Stimulated activated CD4-positive, alpha-beta T cell treated with anti-CD3 and anti-CD28 coated beads, Interleukin-15, amount 100 ng/mL, for 48 hours (primary cell): ENCODE measurements at places on chromosomes 13 and 19.

DNA sequence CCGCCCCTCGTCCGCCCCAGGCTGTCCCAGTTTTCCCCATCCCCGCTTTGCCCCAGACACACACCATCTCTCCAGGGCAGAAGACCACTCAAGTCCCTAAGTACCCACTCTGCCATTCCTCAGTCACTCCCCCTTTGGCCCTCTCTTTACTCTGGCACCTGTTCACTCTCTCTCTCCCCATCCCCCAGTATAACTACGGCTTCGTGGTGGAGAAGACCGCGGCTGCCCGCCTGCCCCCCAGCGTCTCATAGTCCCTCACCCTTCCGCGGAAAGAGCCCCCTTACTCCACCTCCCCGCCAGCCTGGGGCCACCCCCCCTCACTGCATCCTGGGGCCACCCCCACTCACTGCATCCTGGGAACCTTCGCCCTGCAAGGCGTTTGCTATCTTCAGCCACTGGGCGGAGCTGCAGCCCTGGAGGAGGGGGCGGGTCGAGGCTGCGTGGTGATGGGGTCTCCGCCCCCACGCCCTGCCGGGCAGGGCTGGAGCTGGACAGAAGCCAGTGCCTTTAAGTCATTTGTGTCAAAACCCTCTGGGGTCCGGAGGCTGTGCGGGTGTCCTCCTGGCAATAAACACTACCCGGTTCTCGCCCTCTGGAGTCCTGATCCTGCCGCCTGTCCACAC lies 5.0 kb downstream of the MVB12A start:
- DNase-seq: no peak

GRCh38 chr19:45468803-45469131 lies 971 bp downstream of the FOSB start:
- peak; percentile 57 for DNase-seq

DNA sequence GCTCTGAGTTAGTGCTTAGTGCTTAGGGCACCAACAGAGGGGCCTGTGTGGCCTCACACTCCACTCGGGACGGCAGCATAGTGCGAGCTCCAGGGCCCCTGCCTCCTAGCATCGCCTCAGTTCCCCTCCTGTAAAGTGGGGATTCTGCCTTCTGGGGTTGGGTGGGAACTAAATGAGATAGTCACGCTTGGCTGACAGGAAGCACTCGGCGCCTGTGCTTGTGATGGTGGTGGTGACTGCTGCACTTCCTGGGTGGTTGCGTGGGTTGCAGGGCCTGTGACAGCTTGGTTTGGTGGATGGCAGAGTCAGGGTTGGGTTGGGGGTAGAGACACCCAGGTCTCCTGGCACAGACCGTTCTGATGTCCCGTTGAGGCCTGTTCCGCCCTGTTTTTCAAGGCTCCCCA lies 7.7 kb downstream of the PLEKHF1 start:
- DNase-seq: peak; percentile 78

DNA sequence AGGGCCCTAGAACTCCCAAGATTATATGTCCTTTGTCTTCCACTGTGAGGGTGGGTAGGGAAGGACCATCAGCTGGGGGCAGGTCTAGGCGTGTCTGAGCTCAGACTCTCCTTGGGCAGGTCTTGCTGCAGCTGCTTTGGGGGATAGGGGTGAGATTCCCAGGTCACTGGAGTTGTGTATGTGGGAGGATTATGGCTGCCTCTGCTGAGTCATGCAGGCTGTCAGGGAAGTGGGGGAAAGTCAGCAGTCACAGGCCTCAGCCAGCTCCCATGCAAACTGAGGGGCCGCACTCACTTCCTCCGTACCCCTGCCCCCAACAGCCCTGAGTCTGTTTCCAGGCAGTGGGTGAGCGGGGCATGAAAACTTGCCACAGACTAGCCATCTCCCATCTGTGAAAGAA lies 600.8 kb downstream of the DIAPH3 start:
- DNase-seq: no peak

- DNase-seq: no peak
Measured at GRCh38 chr13:82702513-82702912, 1179.8 kb downstream of the SLITRK1 start.

- DNase-seq: no peak
Measured at GRCh38 chr13:31049833-31050232, 111.9 kb downstream of the HSPH1 start.

- DNase-seq: no peak
Measured at GRCh38 chr19:57664269-57665127, 4.2 kb upstream of the ZSCAN4 start.

- DNase-seq: no peak
Measured at GRCh38 chr19:6718741-6719539, 1.5 kb downstream of the C3 start.

DNA sequence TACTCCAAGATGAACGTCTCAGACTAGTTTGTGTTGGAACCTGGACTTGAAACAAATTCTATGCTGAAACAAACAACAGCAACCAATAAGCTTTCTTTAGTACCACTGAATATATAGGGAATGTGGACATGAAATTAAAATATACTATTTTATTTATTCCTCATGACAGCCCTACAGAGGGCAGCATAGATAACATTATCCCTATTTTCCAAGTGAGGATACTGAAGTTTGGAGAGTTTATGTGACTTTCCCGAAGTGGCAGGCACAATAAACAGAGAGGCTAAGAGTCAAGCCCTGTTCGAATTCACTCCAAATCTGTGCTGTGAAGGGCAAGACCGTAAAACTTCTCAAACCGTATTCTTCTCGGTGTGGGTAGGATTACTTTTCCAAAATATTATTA lies 509.9 kb upstream of the GPC6 start:
- DNase-seq: no peak

DNA sequence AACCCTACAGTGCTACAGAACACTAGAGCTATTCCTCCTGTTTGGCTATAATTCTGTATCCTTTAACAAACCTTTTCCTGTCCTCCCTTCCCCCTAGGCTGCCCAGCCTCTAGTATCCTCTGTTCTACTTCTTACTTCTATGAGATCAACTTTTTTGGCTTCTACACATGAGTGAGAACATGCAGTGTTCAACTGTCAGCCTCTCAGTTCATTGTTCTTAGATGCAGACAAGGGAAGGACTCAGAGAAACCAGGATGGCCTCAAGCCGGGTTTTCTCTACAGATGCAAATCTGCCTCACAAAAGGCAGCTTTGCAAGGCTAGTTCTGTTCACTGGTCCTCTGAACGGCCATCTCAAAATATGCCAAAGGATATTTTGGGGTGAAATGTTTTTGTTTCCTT lies 18.4 kb downstream of the AMER2 start:
- no peak for DNase-seq

- DNase-seq: no peak
Measured at GRCh38 chr19:50565984-50566903, 2.0 kb downstream of the LRRC4B start.

DNA sequence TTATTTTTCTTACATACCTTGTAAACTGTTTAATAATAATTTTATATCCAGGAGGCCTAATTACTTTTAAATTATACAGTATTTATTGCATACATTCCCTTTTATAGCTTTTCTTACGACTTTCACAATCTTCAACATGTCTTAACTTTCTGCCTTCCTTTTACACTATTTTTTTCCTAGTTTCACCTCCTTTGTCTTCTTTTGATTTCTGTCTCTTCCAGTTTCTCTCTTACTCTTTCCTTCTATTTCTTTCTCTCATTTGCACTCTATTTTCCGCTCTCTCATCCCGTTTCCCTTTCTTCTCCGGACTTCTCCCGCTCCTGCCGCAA lies 11.5 kb downstream of the ZNF552 start:
- no peak for DNase-seq
